ENCODE measurements at places on chromosomes 3 and 15. TPM values are rescaled to one million over a fixed set of nuclear protein-coding genes. Genes with fewer than 3 reads are reported as not detected.

Gene STRIT1
- not detected for total RNA-seq

- no peaks in the 10 kb centered on the region for H3K27me3 ChIP-seq
- H3K36me3 ChIP-seq, result no peaks in the 10 kb centered on the region
- no peak for DNase-seq
- H3K4me1 ChIP-seq, result peaks cover 4% of the 10 kb centered on the region
- H3K27ac ChIP-seq, result no peak overlapping the region
Measured at GRCh38 chr3:69178838-69179739, 56.7 kb upstream of the LMOD3 start.

DNA sequence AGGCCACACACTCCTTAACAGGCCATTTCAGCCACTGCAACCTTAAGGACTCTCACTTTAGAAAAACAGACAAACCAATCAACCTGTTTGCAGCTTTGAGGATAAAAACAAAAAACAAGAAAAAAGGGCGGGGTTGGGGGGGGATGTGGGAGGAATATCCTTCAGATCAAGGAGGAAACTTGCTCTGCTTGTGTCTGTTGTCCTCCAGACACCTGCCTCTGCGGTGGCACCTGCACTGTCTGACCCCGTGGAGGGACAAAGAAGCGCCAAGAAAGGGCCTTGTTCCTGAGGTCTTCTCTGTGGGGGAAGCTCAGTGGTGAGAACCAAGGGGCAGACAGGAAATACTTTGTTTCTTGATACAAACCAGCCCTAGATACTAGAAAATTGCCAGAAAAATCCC, 70.5 kb downstream of the POLR2M start:
- no peaks in the 10 kb centered on the region for H3K4me1 ChIP-seq
- no peak overlapping the region for H3K4me3 ChIP-seq
- no peaks in the 10 kb centered on the region for H3K36me3 ChIP-seq
- H3K27me3 ChIP-seq, result no peaks in the 10 kb centered on the region

Gene RFT1
- total RNA-seq, result 23.5 TPM

Gene CCDC80
- 406 TPM for total RNA-seq

- H3K27ac ChIP-seq, result peak overlapping the region; percentile 74
- H3K4me1 ChIP-seq, result no peaks in the 10 kb centered on the region
- peak; percentile 50 for DNase-seq
- no peaks in the 10 kb centered on the region for H3K36me3 ChIP-seq
Measured at GRCh38 chr3:121748680-121749275, 763 bp downstream of the GOLGB1 start.

Gene C3orf85
- not detected for total RNA-seq
